ENCODE measurements at places on chromosomes 2 and 18.

DNA sequence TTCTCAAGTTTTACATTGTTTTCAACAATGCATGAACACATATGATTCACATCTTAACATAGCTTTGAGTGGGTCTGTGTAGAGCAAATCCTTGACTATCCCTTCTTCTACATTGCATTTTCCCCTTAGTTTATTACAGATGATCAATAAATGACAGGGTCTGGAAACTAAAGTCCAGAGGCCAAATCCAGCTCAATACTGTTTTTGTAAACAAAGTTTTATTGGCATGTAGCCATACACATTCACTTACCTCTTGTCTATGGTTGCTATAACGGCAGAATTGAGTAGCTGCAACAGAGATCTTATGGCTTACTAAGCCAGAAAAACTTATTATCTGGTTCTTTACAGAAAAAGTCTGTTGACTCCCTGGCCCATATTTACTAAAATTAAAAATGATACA, 12.8 kb downstream of the FANCL start:
- DNase-seq = no peak

- DNase-seq = peak; percentile 75
Measured at GRCh38 chr2:32772638-32773447, 145.0 kb downstream of the TTC27 start.

GRCh38 chr2:168694866-168695265, 107.6 kb upstream of the NOSTRIN start:
- no peak for DNase-seq

GRCh38 chr2:151334082-151334815, 23.1 kb upstream of the TNFAIP6 start:
- DNase-seq = peak; percentile 82

GRCh38 chr2:78024996-78025395, 502.8 kb upstream of the LRRTM4 start:
- no peak for DNase-seq

DNA sequence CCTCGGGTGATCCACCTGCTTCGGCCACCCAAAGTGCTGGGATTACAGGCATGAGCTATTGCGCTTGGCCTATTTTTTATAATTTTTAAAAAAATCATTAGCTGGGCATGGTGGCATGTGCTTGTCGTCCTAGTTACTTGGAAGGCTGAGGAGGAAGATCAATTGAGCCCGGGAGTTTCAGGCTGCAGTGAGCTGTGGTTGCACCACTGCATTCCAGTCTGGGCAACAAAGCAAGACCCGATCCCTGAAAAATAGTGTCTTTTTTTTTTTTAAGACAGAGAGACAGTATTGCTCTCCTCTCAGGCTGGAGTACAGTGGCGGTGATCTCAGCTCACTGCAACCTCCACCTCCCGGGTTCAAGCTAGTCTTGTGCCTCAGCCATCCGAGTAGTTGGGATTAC, 4.8 kb downstream of the SSB start:
- DNase-seq = no peak

DNA sequence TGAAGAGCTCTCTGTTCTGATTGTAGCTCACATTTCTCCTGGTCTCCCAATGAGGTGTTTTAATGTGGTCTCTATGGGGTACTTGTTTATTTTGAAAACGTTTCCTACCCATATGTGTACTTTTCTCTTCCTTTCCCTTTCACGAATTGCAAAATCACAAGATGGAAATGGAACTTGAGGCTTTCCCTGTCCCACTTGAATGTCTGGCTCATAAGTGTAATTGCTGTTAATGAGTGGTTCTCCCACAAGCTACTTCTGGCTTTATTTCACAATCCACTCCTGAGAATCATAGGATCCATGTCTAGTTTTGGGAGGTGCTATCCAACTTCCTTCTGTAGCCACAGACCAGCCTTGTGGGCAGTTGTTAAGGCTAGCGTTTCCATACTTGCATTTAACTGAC, 81.1 kb upstream of the CAVIN2 start:
- no peak for DNase-seq

DNA sequence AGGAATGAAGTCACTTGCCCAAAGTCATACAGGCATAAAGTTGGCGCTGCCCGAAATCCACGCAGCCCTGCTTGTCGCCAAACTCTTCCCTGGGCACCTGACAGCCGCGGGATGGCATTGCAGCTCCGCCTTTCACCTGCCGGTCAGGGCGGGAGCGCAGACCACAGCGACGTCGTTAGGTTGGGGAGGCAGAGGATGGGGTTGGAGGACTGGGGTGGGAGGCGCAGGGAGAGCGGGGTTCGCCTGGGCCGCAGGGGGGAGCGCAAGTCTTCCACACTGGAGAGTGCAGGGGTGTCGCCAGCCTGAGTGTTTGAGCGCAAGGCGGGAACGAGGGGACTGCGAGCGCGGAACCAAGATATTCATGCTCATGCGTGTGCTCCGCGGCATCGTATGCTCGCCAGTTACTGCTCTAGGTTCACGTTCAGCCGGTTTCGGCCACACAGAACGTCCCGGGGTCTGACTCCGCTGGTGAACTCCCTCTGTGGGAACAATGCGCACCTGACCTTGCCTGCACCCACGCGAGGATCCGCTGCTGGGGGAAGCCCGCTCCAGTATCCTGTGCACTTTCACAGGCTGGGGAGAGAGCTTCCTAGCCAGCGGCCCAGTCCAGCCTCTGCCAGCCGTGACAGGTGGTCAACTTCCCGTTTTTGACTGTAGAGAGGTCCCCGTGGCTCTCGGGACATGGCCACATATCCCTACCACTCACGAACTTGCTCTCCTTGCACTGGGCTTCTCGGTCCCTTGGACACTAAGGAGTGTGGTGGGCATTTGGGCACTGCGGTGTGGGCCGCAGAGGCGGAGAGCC, 767 bp upstream of the NPPC start:
- peak; percentile 61 for DNase-seq

DNA sequence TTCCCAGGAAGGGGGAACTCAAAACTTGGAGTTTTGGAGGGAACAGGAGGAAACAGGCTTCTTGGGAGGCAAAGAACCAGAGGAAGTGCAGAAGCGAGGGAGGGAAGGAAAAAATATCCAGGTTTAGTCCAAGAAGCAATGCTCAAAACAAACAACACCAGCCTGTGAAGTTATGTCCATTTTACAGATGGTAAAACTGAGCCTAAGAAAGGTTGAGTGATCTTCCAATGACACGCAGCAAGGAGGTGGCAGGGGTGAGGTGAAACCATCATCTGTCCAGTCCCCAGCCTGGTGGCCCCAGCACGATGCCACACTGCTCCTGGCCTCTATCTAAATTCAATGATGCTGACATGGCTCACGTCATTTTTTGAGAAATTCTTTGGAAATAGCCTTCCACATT, 10.8 kb downstream of the DNMT3A start:
- DNase-seq = no peak

DNA sequence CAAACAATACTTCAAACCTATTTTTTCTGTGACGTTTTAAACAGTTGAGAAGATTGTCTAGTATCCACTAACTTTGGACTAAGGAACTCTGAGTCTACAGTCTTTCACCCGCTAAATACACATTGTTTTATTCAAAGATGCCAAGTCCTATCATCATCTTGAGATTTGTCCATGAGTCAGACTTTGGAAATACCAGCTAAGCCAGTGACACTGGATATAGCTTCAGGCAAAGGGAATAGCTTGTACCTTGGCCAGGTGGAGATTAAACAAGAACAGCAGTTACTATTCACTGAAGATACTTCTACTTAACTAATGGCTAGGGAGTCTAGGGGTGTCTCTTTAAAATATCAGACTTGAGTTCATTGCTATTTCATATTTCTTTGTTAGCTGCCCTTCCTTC, 137.5 kb downstream of the COMMD1 start:
- DNase-seq = no peak

GRCh38 chr18:48670751-48671560, 132.1 kb downstream of the CTIF start:
- no peak for DNase-seq

DNA sequence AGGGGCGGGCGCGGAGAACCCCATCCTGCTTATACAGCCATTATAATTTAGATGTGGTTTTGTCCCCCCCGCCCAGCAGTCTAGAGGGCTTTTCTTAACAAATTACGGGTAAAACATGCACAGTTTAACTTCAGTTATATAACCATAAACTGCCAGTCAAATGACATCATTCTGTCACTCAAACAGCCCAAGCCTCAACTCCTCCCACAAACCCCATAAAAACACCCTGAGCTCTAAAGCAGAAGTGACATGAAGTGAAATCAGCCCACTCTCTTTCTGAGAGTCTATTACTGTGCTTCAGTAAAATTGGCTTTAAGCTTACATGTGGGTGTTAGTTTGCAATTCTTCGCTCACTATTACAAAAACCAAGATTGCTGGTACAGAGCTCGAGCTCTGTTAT, 705.1 kb upstream of the GCFC2 start:
- no peak for DNase-seq

GRCh38 chr2:20618468-20618885, 32.4 kb downstream of the HS1BP3 start:
- no peak for DNase-seq

Data from muscle of leg (tissue), 16 donors.